ENCODE measurements at places on chromosomes 1 and 21. TPM values are rescaled to one million over a fixed set of nuclear protein-coding genes. Genes with fewer than 3 reads are reported as not detected.

The AMPD1 gene
- polyA plus RNA-seq: not detected

The GPR161 gene
- 0.29 TPM for polyA plus RNA-seq

DNA sequence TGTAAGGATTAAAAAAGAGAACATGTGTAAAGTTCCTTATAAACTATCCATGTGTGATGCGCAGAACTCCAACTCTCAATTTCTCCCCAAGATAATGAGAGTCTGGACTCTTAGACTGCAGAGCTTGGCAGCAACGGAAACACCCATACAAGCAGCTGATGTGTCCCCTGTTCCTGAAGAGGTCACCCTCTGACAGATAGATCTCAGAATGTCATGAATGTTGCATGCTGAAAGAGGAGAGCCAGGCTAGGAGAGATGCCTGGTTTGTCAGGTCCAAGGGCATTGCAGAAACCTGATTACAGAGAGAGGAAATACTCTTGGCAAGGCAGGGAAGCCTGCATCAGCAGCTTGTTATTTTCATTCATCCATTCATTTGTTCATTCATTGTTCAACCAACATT, 24.2 kb downstream of the MTARC1 start:
- no peak for DNase-seq
- H3K27me3 ChIP-seq: peaks cover 42% of the 10 kb centered on the region
- H3K36me3 ChIP-seq: no peaks in the 10 kb centered on the region
- H3K4me3 ChIP-seq: no peak overlapping the region
- H3K4me1 ChIP-seq: peaks cover 7% of the 10 kb centered on the region

The CRYBG2 gene
- 0.87 TPM for polyA plus RNA-seq

- H3K36me3 ChIP-seq: no peaks in the 10 kb centered on the region
- DNase-seq: no peak
- H3K27me3 ChIP-seq: peaks cover 22% of the 10 kb centered on the region
- H3K27ac ChIP-seq: no peak overlapping the region
Measured at GRCh38 chr1:40787737-40788560, 4.4 kb downstream of the KCNQ4 start.

- no peaks in the 10 kb centered on the region for H3K4me1 ChIP-seq
- peaks cover 9% of the 10 kb centered on the region for H3K36me3 ChIP-seq
- peak overlapping the region; percentile 7 for H3K4me3 ChIP-seq
- no peaks in the 10 kb centered on the region for H3K27me3 ChIP-seq
- no peak for DNase-seq
- no peak overlapping the region for H3K27ac ChIP-seq
Measured at GRCh38 chr1:59243550-59243949, 53.3 kb upstream of the FGGY start.

The LRRC71 gene
- polyA plus RNA-seq: not detected

- no peak overlapping the region for H3K4me3 ChIP-seq
- DNase-seq: no peak
- no peaks in the 10 kb centered on the region for H3K36me3 ChIP-seq
- H3K27me3 ChIP-seq: peaks cover 5% of the 10 kb centered on the region
Measured at GRCh38 chr1:10765304-10765703, 31.1 kb downstream of the CASZ1 start.

The MPL gene
- not detected for polyA plus RNA-seq

DNA sequence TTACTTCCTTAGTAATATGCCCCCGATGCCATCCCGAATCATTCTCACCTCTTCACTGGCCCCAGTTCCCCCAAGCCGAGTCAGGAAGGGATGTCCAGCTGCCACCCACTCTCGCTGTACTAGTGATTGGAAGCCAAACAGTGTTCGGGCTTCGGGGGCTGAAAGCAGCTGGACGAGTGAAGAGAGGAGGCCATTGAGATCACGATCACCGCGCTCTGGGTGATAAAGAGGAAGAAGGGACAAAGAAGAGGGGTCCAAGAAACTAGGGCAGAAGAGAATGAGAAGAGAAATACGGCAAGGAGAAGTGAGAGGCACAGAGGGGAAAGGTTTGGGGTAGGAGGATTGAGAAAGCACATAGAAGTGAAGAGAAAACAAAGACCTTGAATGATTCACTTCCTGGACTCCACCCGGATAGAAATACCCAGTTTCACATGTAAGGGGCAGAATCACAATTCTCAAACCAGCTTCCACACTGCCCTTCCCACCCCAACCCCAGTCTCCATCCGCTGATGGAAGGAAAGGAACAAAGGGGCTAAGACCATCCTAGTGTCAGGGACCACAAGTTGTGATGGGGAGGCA, 3.7 kb upstream of the SF3B4 start:
- no peak overlapping the region for H3K4me3 ChIP-seq
- no peak overlapping the region for H3K27ac ChIP-seq
- no peak for DNase-seq
- H3K36me3 ChIP-seq: peaks cover 23% of the 10 kb centered on the region
- peaks cover 21% of the 10 kb centered on the region for H3K4me1 ChIP-seq

The PDPN gene
- not detected for polyA plus RNA-seq

GRCh38 chr1:87462894-87463293, 134.2 kb downstream of the LMO4 start:
- H3K4me3 ChIP-seq: no peak overlapping the region
- no peaks in the 10 kb centered on the region for H3K27me3 ChIP-seq
- H3K36me3 ChIP-seq: no peaks in the 10 kb centered on the region
- no peak overlapping the region for H3K27ac ChIP-seq
- DNase-seq: no peak

- no peak for DNase-seq
- H3K4me3 ChIP-seq: no peak overlapping the region
- no peak overlapping the region for H3K27ac ChIP-seq
- no peaks in the 10 kb centered on the region for H3K4me1 ChIP-seq
Measured at GRCh38 chr1:81588149-81588548, 212.6 kb upstream of the ADGRL2 start.

The ZNF593OS gene
- 1.1 TPM for polyA plus RNA-seq

DNA sequence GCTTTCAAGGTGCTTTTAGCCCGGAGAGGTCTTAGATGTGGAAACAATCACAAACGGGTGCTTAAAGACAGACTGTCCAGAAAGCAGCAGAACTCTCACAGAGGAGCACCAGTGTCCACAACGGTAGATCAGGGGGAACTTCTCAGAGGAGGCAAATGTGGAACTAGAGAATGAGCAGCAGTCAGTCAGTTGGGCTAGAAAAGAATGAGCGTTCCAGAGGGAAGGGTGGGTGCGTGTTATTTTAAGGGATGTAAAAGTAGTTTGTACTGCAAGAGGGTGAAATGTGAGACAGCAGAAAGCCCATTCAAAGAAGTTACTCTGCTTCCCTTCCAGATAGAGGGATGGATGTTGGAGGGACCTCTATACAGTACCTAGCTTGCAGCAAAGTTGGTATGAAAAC, 30.9 kb downstream of the RGS5 start:
- H3K27me3 ChIP-seq: peaks cover 20% of the 10 kb centered on the region
- DNase-seq: no peak
- H3K27ac ChIP-seq: no peak overlapping the region
- H3K36me3 ChIP-seq: no peaks in the 10 kb centered on the region
- no peaks in the 10 kb centered on the region for H3K4me1 ChIP-seq
- no peak overlapping the region for H3K4me3 ChIP-seq

The C1orf53 gene
- polyA plus RNA-seq: not detected

The TMCO1 gene
- polyA plus RNA-seq: 92.6 TPM

GRCh38 chr1:167135281-167135840, 41.5 kb downstream of the STYXL2 start:
- H3K4me3 ChIP-seq: no peak overlapping the region
- no peak overlapping the region for H3K27ac ChIP-seq
- no peak for DNase-seq

- H3K27me3 ChIP-seq: peaks cover 15% of the 10 kb centered on the region
- no peak overlapping the region for H3K4me3 ChIP-seq
- no peak for DNase-seq
- no peaks in the 10 kb centered on the region for H3K36me3 ChIP-seq
- no peak overlapping the region for H3K27ac ChIP-seq
- peaks cover 5% of the 10 kb centered on the region for H3K4me1 ChIP-seq
Measured at GRCh38 chr1:203034422-203035110, 8.3 kb downstream of the PPFIA4 start.

The BCAN gene
- polyA plus RNA-seq: not detected

DNA sequence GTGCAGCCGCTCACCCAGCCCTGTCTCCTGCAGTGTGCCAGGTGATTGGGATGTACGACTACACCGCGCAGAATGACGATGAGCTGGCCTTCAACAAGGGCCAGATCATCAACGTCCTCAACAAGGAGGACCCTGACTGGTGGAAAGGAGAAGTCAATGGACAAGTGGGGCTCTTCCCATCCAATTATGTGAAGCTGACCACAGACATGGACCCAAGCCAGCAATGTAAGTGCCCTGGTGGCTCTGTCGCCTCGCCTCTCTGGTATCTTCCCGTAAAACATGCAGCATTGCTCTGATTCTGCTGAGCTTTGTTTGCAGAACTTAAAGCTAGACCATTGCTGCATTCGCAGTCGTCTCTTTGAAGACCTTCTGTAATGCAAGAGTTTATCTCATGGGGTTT, 79.2 kb downstream of the ATP5PO start:
- H3K4me1 ChIP-seq: no peaks in the 10 kb centered on the region
- no peak overlapping the region for H3K27ac ChIP-seq
- no peak for DNase-seq
- no peak overlapping the region for H3K4me3 ChIP-seq
- H3K36me3 ChIP-seq: no peaks in the 10 kb centered on the region

The NGF gene
- polyA plus RNA-seq: not detected

- no peak overlapping the region for H3K4me3 ChIP-seq
- no peaks in the 10 kb centered on the region for H3K27me3 ChIP-seq
- H3K36me3 ChIP-seq: peaks cover 6% of the 10 kb centered on the region
- H3K27ac ChIP-seq: no peak overlapping the region
Measured at GRCh38 chr1:21005466-21006239, 171.0 kb downstream of the EIF4G3 start.

DNA sequence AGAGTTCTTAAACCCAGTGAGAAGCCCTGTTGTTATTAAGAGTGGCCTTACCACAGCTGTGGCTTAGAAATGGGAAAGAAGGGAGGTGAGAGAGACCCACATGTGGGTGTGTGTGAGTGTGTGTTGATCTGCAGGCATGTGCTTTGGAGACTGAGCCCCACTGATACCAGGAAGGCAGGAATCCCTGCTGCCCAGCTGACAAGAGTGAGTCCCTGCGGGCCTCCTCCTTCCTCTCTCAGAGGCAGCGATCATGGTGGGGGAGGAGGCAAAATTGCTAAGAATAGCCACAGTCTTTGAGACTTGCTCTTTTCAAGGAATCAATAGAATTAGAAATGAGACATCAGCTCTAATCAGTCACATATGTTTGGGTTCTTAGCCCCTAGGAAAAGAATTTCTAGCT, 87.0 kb upstream of the WARS2 start:
- no peaks in the 10 kb centered on the region for H3K27me3 ChIP-seq
- H3K27ac ChIP-seq: no peak overlapping the region
- H3K4me1 ChIP-seq: no peaks in the 10 kb centered on the region
- no peak overlapping the region for H3K4me3 ChIP-seq
- H3K36me3 ChIP-seq: no peaks in the 10 kb centered on the region

The KRTAP19-1 gene
- polyA plus RNA-seq: not detected

GRCh38 chr1:194062962-194063361, 876.5 kb upstream of the B3GALT2 start:
- H3K36me3 ChIP-seq: no peaks in the 10 kb centered on the region
- no peak overlapping the region for H3K27ac ChIP-seq
- no peak for DNase-seq
- no peaks in the 10 kb centered on the region for H3K4me1 ChIP-seq

The LCA5L gene
- not detected for polyA plus RNA-seq

DNA sequence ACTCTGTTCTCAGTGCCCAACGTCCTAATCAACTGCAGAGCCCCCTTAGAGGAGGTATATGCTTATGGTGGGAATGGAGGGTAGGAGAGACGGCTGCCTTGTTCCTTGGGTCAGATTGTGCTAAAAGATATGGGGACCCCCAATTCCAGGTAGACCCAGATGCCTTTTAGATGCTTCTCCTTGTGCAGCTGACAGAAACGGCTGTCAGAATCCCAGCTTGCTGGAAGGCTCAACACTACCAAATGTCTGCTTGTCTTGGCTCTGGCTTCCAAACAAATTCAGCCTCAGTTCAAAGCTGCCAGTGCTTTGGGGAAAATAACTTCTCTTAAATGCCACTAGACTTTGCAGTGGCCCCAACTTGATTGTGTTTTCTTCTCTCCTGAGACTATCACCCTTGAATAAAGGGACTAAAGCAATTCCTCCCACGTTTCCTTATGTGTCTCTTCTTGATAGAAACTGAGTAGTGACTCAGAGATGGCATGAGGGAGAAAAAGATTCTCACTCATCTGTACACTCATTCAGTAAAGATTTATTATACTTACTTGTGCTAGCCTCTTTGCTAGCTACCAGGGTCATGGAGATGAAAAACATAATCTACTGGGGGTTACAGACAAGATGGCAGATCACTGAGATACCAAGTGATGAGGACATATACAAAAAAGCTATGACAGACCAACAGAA, 3.4 kb upstream of the RNF19B start:
- no peak overlapping the region for H3K4me3 ChIP-seq
- H3K27me3 ChIP-seq: peaks cover 25% of the 10 kb centered on the region
- H3K27ac ChIP-seq: no peak overlapping the region
- no peak for DNase-seq
- H3K36me3 ChIP-seq: peaks cover 8% of the 10 kb centered on the region

The LDLRAD2 gene
- polyA plus RNA-seq: not detected

The IL6R gene
- polyA plus RNA-seq: 0.60 TPM

The RAP1A gene
- 38.3 TPM for polyA plus RNA-seq

- no peaks in the 10 kb centered on the region for H3K36me3 ChIP-seq
- H3K4me3 ChIP-seq: peak overlapping the region; percentile 74
- peaks cover 15% of the 10 kb centered on the region for H3K27me3 ChIP-seq
- H3K27ac ChIP-seq: no peak overlapping the region
Measured at GRCh38 chr1:32743380-32744070, 41.0 kb upstream of the SYNC start.

The CRNN gene
- not detected for polyA plus RNA-seq

The ADGRL4 gene
- not detected for polyA plus RNA-seq

- peak overlapping the region; percentile 76 for H3K27ac ChIP-seq
- no peaks in the 10 kb centered on the region for H3K36me3 ChIP-seq
- peaks cover 41% of the 10 kb centered on the region for H3K4me1 ChIP-seq
- DNase-seq: no peak
- H3K27me3 ChIP-seq: no peaks in the 10 kb centered on the region
- peak overlapping the region; percentile 20 for H3K4me3 ChIP-seq
Measured at GRCh38 chr21:29080454-29080941, 7.0 kb upstream of the CCT8 start.

The COL8A2 gene
- 0.25 TPM for polyA plus RNA-seq

The HMGCS2 gene
- polyA plus RNA-seq: not detected

The IQCC gene
- polyA plus RNA-seq: not detected

DNA sequence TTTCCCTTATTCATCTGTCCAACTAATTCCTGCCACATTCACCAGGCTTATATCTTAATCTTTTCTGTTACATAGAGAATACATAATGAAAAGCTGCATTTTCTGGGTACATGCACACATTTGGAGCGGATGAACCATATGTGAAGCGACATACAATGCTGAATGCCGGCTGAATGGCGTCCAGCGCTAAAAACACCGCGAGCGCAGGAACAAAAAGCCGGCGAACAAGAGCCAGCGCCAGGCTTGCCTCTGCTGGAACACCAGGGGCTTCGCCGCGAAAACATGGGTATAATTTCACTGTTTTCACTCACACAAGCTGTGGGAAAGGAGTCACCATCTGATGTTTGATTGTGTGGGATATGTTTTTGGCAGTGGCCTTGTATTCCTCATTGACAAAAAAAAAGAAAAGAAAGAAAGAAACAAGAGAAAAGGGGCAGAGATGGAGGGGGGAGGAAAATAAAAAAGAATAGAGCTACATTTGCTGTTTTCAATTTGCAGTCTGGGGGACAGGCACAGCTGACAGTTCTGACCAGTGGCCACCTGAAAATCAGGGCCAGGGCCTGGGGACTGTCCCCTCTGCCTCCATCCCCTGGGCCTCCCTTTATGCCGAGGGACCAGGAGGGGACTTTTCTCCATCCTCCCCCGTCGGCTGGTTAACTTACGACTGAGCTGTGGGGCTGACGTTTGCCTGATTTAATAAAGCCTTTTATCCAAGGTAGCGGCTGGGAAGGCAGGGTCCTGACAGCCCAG, 70.2 kb upstream of the OLIG2 start:
- DNase-seq: no peak
- no peak overlapping the region for H3K27ac ChIP-seq
- H3K36me3 ChIP-seq: no peaks in the 10 kb centered on the region
